ENCODE measurements at places on chromosomes 7 and 10.

- H3K4me3 ChIP-seq = no peak overlapping the region
- peaks cover 16% of the 10 kb centered on the region for H3K4me1 ChIP-seq
- no peak overlapping the region for H3K27ac ChIP-seq
- H3K27me3 ChIP-seq = no peaks in the 10 kb centered on the region
- H3K36me3 ChIP-seq = no peaks in the 10 kb centered on the region
Measured at GRCh38 chr10:17256051-17256450, 28.0 kb downstream of the VIM start.

- no peak overlapping the region for H3K4me3 ChIP-seq
- no peaks in the 10 kb centered on the region for H3K4me1 ChIP-seq
- H3K27me3 ChIP-seq = no peaks in the 10 kb centered on the region
- no peak for DNase-seq
- no peaks in the 10 kb centered on the region for H3K36me3 ChIP-seq
Measured at GRCh38 chr7:38890597-38890996, 18.4 kb downstream of the VPS41 start.

- H3K4me3 ChIP-seq = no peak overlapping the region
- H3K36me3 ChIP-seq = no peaks in the 10 kb centered on the region
- no peaks in the 10 kb centered on the region for H3K27me3 ChIP-seq
- no peak for DNase-seq
- peaks cover 30% of the 10 kb centered on the region for H3K4me1 ChIP-seq
- H3K27ac ChIP-seq = no peak overlapping the region
Measured at GRCh38 chr10:35341521-35341920, 5.2 kb downstream of the CCNY start.

GRCh38 chr10:30160271-30160982 is 101.0 kb upstream of the JCAD start:
- DNase-seq = peak; percentile 50
- H3K4me1 ChIP-seq = peaks cover 10% of the 10 kb centered on the region
- no peak overlapping the region for H3K4me3 ChIP-seq
- no peaks in the 10 kb centered on the region for H3K27me3 ChIP-seq

DNA sequence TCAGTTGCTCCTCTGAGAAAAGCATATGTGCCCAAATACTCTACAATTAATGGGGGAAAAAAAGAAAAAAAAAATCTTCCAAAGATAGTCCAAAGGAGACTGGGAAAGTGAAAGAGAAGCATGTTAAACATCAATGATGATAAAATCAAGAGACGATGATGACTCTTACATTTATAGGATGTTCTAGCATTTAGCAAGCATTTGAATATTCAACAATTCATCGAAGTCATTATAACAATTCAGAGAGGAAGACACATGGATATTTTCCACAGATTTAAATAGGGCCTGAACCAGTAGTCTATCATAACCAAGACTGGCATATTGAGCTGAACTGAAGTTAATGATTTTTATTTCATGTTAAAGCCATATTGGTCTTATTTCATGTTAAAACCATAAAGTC is 528.4 kb downstream of the INHBA start:
- DNase-seq = no peak
- H3K36me3 ChIP-seq = no peaks in the 10 kb centered on the region
- no peaks in the 10 kb centered on the region for H3K27me3 ChIP-seq
- H3K4me3 ChIP-seq = no peak overlapping the region

DNA sequence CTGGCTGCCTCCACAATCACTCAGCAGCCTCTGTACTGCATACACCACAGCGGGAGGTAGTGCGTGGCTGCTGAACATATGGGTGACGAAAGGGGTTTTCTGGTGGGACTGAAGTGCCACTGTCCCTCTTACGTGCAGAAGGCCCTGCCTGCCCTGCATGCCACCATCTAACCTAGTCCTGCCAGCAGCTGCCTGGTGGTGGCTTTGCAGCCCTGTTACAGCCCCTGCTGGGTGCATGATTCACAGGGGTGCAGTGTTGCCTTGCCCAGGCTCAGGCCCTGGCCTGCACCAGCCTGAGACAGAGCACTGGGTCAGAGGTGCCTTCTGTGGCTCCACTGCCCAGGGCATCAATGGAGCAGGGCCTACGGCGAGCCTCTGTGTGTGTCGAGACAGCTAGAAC is 50.1 kb downstream of the SYPL1 start:
- no peak overlapping the region for H3K27ac ChIP-seq
- no peak overlapping the region for H3K4me3 ChIP-seq
- H3K36me3 ChIP-seq = no peaks in the 10 kb centered on the region
- DNase-seq = no peak
- peaks cover 19% of the 10 kb centered on the region for H3K4me1 ChIP-seq

GRCh38 chr7:127819975-127820731 is 168.2 kb downstream of the SND1 start:
- no peak overlapping the region for H3K4me3 ChIP-seq
- peak; percentile 61 for DNase-seq
- peaks cover 19% of the 10 kb centered on the region for H3K4me1 ChIP-seq
- H3K27me3 ChIP-seq = no peaks in the 10 kb centered on the region
- H3K27ac ChIP-seq = peak overlapping the region; percentile 91
- no peaks in the 10 kb centered on the region for H3K36me3 ChIP-seq

GRCh38 chr7:111098011-111098925 is 7.3 kb downstream of the LRRN3 start:
- H3K4me1 ChIP-seq = peaks cover 7% of the 10 kb centered on the region
- no peak overlapping the region for H3K27ac ChIP-seq
- H3K36me3 ChIP-seq = no peaks in the 10 kb centered on the region
- H3K4me3 ChIP-seq = no peak overlapping the region
- peak; percentile 67 for DNase-seq

DNA sequence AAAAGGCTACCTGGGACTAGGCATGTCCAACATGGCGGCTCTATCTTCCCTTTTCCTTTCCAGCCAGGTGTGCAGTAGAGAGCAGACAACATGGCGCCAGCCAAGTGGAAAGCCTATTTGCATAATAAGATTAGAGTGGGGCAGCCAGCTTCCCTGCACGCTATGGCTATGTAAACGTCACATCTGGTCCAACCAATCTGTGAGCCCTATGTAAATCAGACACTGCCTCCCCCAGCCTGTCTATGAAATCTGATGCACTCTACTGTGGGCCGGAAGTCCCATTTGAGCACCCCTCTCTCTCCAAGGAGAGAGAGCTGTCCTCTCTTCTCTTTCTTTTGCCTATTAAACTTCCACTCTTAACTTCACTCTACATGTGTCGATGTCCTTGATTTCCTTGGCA is 984.9 kb upstream of the AUTS2 start:
- no peak for DNase-seq
- H3K27me3 ChIP-seq = no peaks in the 10 kb centered on the region
- H3K27ac ChIP-seq = no peak overlapping the region

DNA sequence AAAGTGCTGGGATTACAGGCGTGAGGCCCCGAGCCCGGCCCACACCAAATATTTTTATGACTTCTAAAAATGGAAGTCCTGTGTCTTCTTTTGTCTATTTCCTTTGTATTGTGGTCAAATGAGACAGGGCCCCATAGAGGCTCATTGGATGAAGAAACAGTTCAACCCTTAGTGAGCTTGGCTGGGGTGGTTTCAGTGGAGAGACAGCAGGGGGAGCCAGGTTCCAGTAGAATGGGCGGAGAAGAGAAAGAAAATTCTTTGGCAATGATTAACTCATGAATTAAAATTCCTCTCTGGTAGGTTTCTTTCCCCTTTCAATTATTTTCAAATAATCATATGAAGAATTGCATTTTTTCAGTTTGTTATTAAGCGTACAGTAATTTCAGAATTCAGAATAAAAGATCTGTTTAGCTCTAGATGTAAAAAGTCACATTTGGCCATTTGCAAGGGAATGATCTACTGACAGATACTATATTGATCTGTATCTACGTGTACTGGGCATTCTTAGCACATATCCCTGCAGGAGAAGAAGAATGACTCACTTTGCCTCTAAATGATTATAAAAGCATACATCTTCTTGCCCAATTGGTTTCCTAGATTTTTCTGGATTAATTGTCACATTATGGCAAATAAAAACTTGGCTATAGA is 43.2 kb downstream of the PNLIPRP3 start:
- H3K4me1 ChIP-seq = no peaks in the 10 kb centered on the region
- peak; percentile 41 for DNase-seq

- H3K27me3 ChIP-seq = no peaks in the 10 kb centered on the region
- H3K4me1 ChIP-seq = peaks cover 16% of the 10 kb centered on the region
- H3K36me3 ChIP-seq = no peaks in the 10 kb centered on the region
- no peak for DNase-seq
- no peak overlapping the region for H3K4me3 ChIP-seq
Measured at GRCh38 chr7:69757981-69758430, 159.7 kb downstream of the AUTS2 start.

GRCh38 chr7:31116615-31117014 is 64.5 kb downstream of the ADCYAP1R1 start:
- no peaks in the 10 kb centered on the region for H3K4me1 ChIP-seq
- no peak overlapping the region for H3K27ac ChIP-seq
- DNase-seq = no peak
- no peak overlapping the region for H3K4me3 ChIP-seq

DNA sequence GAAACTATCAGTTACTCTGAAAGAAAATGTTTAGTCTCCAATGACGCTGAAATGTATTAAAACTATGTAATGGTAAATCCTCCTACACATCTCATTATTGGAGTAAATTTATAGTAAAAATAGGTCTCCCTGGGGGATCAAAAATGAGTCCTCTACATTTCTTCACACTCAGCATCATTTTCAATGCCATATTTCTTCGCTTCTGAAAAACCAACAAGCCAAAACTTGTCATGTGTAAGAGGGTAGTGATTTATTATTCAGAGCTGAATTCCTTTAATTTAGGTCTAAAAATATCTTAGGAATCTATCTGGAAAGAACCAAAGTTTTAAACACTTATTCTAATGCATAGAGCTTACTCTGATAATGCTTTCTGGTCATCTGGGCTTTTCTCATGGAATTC is 3.0 kb downstream of the PDK4 start:
- H3K27me3 ChIP-seq = no peaks in the 10 kb centered on the region
- DNase-seq = no peak
- peaks cover 12% of the 10 kb centered on the region for H3K4me1 ChIP-seq
- no peaks in the 10 kb centered on the region for H3K36me3 ChIP-seq
- H3K27ac ChIP-seq = no peak overlapping the region

DNA sequence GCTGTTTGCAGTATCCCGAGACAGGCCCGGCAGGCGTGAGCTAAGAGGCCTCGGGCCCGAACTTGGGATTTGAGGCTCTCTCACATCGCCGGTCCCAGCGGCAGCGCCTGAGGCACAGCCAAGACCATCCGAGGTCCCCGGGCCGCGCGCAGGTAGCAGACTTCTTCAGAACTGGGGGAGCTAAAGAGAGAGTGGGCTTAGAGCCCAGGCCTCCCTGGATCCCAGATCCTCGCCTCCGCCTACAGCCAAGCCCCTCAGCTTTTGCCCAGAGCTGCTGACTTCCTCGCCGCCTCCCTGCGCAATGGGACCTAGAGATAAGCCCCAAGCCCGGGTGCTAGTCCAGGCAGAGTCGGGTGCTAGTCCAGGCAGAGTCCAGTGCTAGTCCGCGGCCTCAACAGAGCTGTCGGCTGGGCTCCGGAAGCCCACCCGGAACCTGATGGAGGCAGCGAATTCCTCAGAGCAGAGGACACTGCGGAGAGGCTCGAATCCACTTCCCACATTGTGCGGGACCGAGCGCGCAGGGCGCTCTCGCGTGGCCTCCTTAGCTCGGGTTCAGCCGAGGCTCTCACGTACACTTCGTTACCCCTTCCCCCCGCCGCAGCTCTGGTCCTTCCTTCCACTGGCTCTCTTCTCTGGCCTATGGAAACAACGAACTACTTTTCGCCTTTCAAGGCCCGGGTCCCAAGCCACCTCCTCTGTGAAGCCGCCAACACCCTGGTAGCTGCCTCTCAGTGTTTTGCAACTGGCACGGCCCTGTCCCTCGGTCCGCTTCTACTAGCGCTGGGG is 5.8 kb downstream of the LBX1 start:
- no peak overlapping the region for H3K4me3 ChIP-seq
- DNase-seq = no peak
- peaks cover 100% of the 10 kb centered on the region for H3K27me3 ChIP-seq

- H3K27me3 ChIP-seq = no peaks in the 10 kb centered on the region
- H3K4me3 ChIP-seq = no peak overlapping the region
- no peak overlapping the region for H3K27ac ChIP-seq
- no peaks in the 10 kb centered on the region for H3K36me3 ChIP-seq
- H3K4me1 ChIP-seq = no peaks in the 10 kb centered on the region
- no peak for DNase-seq
Measured at GRCh38 chr7:115494529-115495147, 535.9 kb downstream of the TFEC start.

GRCh38 chr7:25565949-25566348 is 337.7 kb upstream of the NPVF start:
- no peak overlapping the region for H3K27ac ChIP-seq
- H3K4me1 ChIP-seq = peaks cover 3% of the 10 kb centered on the region

DNA sequence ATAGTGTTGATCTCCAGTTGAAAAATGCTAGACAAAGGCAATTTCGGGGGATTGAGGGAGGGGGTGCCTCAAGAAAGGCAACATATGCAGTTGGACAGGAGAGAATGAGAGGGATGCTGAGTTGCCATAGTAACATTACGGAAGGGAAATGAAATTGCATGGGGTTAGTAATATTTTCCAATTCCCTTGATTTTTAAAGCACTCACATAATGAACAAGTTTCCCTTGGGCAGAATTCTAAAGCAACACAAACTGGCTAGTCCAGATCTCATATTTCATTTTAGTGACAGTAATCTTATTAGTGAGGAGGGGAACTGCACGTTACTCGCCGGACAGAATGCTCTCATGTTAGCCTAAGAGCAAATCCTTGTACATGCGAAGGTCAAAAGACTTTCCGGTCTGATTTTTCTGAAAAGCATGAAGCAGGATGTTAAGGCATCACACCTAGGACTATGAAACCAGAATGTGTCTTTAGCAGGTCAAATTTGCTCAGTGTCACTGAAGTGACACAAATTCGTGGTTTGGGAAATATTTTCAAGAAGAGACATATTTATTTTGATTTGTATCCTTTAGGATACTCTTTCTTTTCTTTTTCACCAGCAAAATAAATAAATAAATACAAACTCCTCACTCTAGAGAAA is 165.5 kb downstream of the ANK3 start:
- no peak overlapping the region for H3K27ac ChIP-seq
- H3K4me3 ChIP-seq = no peak overlapping the region
- no peaks in the 10 kb centered on the region for H3K36me3 ChIP-seq
- H3K27me3 ChIP-seq = no peaks in the 10 kb centered on the region
- no peaks in the 10 kb centered on the region for H3K4me1 ChIP-seq

- peak overlapping the region; percentile 97 for H3K27ac ChIP-seq
- H3K36me3 ChIP-seq = no peaks in the 10 kb centered on the region
- DNase-seq = peak; percentile 38
- H3K4me3 ChIP-seq = no peak overlapping the region
- no peaks in the 10 kb centered on the region for H3K27me3 ChIP-seq
Measured at GRCh38 chr7:2802504-2803341, 41.4 kb downstream of the GNA12 start.

DNA sequence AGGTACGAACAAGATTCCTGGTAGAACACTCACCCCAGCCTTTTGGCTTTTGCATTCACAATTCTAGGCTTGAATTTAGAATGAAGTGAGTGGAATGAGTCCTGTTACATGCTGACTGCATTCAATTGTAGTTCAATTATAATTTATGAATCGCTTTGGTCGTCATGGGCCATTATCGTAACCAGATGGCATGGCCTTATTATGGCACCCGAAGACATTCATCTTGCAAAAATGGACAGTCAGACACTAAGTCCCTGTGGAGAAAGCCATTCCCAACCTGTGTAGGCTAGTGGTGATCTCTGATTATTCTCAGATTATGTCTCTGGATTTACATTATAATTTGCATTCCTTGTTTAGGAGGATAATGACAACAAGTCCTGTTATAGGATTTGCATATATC is 292.4 kb upstream of the NPSR1 start:
- no peaks in the 10 kb centered on the region for H3K4me1 ChIP-seq
- H3K36me3 ChIP-seq = no peaks in the 10 kb centered on the region
- H3K27me3 ChIP-seq = no peaks in the 10 kb centered on the region
- no peak for DNase-seq
- no peak overlapping the region for H3K4me3 ChIP-seq

All from hepatocyte (in vitro differentiated cells).